ENCODE measurements at places on chromosomes 1 and 21. TPM values are rescaled to one million over a fixed set of nuclear protein-coding genes. Genes with fewer than 3 reads are reported as not detected.

Gene RNU1-2
- total RNA-seq: under 0.01 TPM

Gene CASZ1
- total RNA-seq: 1.7 TPM

Gene VSIG8
- total RNA-seq: not detected

Gene GPR37L1
- total RNA-seq: not detected

Gene SLAMF9
- not detected for total RNA-seq

Gene PTGFRN
- 97.0 TPM for total RNA-seq

Gene ORC1
- 11.5 TPM for total RNA-seq

Gene PPP1R8
- 54.3 TPM for total RNA-seq

Gene COL24A1
- total RNA-seq: not detected
